ENCODE measurements at places on chromosomes 13 and 19. TPM values are rescaled to one million over a fixed set of nuclear protein-coding genes. Genes with fewer than 3 reads are reported as not detected.

Gene CGB8
- not detected for total RNA-seq

Gene PALM3
- not detected for total RNA-seq

Gene RNF113B
- total RNA-seq: not detected

Gene KLK2
- 0.90 TPM for total RNA-seq

Gene ZNRF4
- not detected for total RNA-seq

Gene PBX4
- total RNA-seq: 15.6 TPM

Gene HIF3A
- not detected for total RNA-seq
